ENCODE measurements at places on chromosomes 3 and 15.

- DNase-seq = no peak
Observed at GRCh38 chr3:169556909-169557308, 106.6 kb downstream of the MECOM start.

DNA sequence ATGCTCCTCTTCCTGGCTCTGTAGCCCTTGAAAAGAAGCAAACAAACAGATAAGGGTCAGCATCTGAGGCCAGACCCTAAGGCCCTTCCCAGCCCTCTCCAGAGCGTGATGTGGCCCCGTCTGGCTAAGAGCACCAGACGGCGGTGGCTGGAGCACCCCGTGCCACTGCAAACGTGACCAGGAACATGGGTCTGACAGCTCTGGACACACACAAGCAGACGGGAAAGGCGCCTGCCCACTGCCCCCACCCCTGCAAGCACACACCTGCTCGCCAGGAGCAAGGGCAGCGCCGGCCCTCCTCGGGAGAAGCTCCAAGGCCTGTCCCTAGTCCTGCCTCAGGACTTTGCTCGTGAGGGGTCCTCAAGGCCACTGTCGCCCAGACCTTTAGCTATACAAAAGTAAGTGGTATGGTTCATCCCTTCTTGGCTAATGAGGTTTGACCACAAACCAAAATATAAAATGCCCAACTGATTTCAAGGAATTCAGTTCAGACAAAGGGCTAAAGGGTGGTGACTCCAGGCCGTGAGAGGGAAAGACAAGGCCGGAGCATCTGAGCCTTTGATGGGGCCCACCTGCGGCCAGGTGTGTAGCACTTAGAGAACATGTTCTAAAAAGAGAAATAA, 90.4 kb downstream of the XXYLT1 start:
- no peak for DNase-seq

- DNase-seq = no peak
Observed at GRCh38 chr3:47515864-47516319, 2.4 kb upstream of the ELP6 start.

DNA sequence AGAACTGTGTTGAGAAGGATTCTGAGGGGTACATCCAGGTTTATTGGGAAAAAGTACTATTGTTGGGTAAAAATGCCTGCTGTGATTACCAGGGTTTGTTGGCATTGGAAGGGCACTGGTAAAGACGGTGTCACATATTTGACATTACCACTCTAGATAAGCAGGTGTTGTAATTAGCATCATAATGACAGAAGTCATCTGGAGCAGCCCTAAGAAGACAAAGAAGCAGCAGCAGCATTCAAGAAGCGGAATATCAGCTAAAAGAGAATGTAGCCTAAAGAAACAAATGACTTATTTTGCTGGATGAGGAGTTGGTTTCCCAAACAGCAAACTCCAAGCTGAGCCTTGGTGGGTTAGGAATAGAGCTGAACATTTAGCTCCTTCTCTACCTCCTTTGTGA, 30.5 kb upstream of the ZFAND6 start:
- no peak for DNase-seq

GRCh38 chr15:96693990-96694517, 363.6 kb downstream of the NR2F2 start:
- no peak for DNase-seq

DNA sequence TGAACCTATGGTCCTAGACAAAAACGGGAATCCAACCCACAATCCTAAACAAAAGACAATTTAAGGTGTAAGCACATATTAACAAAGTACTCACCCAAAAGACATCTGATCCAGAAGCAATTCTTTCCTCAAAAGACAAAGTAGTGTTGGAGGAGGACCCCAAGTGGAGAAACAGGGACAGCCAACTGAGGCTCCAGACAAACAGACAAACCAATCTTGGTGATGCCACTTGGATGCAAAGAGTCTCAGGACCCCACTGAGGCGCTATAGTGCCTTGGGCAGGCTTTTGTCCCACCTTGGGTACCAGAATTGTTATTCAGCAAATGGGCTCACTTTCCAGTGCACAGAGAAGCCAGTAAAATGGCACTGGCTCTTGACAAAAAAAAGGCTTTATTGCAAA, 613.8 kb downstream of the DIPK2A start:
- no peak for DNase-seq

- DNase-seq = no peak
Observed at GRCh38 chr3:183259621-183260020, 6.6 kb downstream of the B3GNT5 start.

GRCh38 chr3:67540198-67540894, 114.1 kb downstream of the SUCLG2 start:
- DNase-seq = no peak

GRCh38 chr3:76310667-76311066, 525.3 kb upstream of the ZNF717 start:
- DNase-seq = no peak

GRCh38 chr3:50268703-50269451, at the start of gene SEMA3B:
Gene SEMA3B, plus strand, starts transcription at chr3:50269147. Its CDS starts 94 bp downstream, at chr3:50269241.
- DNase-seq = peak; percentile 92

DNA sequence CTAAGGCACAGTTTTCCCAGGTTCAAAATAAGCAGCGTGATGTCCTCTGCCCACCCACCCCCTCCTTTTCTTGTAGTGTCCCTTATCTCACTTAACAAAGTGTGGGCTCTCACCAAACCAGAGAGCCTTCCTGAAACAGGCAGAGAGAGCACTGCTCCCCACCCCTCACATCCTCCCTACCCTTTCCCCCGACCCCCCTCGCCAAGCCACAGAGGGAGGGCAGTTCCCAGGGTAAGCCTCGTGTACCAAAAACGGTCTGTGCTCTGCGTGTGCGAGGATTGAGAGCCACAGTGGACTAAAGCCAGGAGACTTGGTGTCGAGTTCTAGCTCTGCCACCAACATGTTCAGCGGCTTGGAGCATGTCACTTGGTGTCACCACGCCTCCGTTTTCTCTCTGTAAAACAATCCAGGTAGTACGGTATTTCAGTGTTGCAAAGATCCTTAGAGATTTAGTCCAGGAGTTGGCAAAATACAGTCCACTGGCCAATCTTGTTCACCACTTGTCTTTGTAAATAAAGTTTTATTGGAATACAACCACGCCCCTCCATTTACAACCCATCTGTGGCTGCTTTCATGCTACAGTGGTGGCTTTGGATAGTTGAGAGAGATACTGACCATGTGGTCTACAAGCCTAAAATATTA, 249.9 kb downstream of the OPA1 start:
- DNase-seq = no peak

DNA sequence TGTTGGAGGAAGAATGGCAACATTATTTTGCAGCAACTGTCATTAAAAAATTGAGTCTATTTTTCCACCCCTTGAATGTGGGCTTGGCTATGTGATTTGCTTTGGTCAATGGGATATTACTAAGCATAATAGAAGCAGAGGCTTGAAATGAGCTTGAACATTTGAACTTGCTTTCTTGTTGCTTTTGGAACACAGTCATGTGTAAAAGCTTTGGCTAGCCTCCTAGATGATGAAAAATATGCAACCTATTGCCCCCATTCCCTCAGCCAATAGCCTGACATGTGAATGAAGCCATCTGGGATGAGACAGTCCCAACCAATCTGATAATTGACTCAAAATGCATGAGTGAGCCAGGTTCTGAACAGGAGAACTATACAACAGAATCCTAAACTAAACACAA, 78.4 kb downstream of the PLSCR2 start:
- DNase-seq = no peak

GRCh38 chr15:43828061-43828657, 1.4 kb downstream of the WDR76 start:
- DNase-seq = no peak

DNA sequence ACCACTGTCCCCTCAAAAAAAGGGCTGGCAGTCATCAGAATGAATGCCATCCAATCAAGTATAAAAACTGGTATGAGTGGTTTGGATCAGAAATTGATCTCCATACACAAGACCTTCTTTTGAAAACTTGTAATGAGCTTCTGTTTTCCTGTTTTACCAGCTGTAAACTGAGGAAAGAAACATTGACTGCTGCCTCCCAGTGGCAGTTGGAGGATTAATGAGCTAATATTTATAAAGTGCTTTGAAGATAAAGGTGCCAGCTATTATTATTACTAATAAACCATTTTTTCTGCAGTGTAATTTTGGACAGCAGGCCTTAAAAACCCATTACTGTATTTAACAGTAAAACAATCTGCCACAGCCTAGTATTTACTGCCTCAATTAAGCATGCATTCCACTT, 11.4 kb downstream of the CHL1 start:
- DNase-seq = no peak

GRCh38 chr3:148535001-148535400, 162.7 kb upstream of the AGTR1 start:
- DNase-seq = no peak

DNA sequence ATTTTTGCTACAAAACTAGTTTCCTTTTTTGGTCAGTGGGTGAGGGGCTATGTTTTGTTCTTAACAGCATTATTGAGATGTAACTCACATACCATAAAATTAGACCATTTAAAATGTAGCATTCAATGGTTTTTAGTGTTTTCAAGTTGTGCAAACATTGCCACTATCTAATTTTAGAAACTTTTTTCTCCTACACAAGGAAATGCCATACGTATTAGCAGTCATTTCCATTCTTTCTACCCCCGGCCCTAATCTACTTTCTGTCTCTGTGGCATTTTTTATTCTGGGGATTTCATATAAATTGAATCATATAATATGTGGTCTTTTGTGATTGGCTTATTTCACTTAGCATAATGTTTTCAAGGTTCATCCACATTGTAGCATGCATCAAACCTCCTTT, 55.0 kb upstream of the TIPARP start:
- DNase-seq = no peak

DNA sequence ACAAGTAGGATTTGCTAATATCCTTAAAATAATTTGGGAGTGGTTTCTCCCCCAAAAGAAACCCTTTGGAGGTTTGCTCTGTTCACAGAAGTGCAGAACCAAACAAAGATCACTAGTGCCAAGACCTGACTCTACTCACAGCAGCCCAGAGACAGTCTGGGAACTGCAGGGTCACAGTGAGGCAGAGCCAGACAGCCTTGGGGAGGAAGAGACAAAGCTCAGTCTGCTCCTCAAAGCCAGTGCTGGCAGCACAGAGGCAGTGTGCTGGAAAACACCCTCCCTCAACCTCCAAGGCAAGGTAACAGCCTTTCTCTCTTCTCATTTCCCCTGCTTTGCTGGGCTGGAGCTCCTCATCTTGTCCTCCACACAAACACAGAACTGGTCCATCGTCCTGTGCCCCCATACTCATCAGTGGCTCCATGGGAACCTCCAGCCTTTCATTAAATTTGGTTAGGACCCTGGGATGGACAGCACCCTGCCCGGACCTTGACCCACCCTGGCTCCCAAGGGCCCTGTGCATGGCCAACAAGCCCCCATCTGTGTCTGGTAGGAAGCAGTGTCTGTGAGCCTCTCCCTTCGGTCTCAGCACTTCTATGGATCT, 12.6 kb downstream of the RAB6B start:
- no peak for DNase-seq

DNA sequence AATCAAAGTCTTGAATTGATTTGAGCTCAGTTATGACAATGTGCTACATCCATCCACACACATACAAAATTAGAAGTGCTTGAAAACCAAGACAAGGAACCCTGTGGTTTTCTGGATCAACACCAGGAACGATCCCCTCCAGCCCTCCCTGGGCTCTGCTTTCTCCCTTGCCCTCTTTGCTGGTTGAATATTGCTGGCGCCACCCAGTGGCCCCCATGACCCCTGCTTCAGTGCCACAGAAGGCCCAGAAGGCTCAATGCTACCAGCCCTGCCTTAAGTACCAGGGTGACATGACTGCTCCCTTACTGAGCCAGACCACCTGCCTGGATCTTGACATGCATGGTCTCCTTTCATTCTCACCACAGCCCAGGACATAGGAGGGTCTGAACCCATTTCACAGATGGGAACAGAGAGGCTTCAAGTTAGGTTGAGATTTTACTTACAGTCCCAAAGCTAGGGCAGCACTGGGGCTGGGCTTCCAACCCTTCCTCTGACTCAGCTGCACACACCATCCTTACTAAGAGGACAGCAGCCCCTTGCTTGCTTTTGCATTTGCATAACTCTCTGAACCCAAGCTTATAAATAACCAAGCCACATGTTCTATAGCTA, 15.0 kb downstream of the IL12A start:
- no peak for DNase-seq

GRCh38 chr15:59420986-59421618, 16.9 kb upstream of the FAM81A start:
- no peak for DNase-seq

DNA sequence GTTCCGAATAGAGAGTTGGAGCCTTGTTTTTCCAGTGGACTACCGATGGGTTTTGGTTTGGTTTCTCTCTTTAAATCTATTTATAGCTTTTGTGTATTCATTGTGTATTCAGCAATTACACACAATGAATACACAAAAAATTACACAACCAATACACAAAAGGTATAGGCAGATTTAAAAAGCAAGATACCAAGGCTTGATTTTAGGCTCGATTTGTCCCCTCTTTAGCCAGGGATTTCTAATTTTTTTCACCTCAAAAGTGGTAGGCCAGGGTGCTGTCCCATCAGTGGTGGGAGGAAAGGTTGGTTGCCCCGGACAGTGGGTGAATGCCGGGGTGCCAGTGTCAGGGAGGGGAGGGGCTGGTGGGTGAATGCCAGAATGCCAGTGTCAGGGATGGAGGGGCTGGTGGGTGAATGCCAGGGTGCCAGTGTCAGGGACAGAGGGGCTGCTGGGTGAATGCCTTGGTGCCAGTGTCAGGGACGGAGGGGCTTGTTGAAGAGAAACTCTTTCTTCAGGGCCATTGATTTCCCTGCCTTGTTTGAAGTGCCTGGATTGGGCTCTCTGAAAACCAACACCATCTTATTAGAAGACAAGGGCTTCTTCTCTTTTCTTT, 186.2 kb downstream of the GOLGA6L6 start:
- DNase-seq = peak; percentile 67

DNA sequence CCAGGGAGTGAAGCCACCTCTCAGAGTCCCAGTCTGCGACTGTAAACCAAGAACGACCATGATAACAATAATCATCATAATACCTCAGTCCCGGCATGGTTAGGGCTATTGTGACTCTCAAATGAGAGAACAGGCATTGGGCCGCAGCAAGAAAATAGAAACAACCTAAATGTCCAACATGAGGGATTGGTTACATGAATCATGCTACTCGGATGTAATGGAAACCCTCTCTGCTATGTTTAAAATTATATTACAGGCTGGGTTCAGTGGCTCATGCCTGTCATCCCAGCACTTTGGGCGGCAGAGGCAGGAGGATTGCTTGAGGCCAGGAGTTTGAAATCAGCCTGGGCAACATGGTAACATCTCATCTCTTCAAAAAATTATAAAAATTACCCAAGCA, 2.8 kb downstream of the CPN2 start:
- DNase-seq = no peak

Data from RWPE2 (cell line).